ENCODE measurements at places on chromosomes 11 and 22. TPM values are rescaled to one million over a fixed set of nuclear protein-coding genes. Genes with fewer than 3 reads are reported as not detected.

SNX32 gene
- not detected for total RNA-seq

GPHA2 gene
- total RNA-seq: not detected

KRTAP5-1 gene
- not detected for total RNA-seq

TREH gene
- not detected for total RNA-seq

CREB3L1 gene
- 1.1 TPM for total RNA-seq

C11orf65 gene
- total RNA-seq: 0.58 TPM

FZD4 gene
- 2.3 TPM for total RNA-seq

Measured in A375 (cell line).